ENCODE measurements at places on chromosomes 1 and 21. TPM values are rescaled to one million over a fixed set of nuclear protein-coding genes. Genes with fewer than 3 reads are reported as not detected.

NPR1 gene
- total RNA-seq: 1.6 TPM

RUNX3 gene
- 5.7 TPM for total RNA-seq

FAM177B gene
- not detected for total RNA-seq

ARMH1 gene
- 0.38 TPM for total RNA-seq

TDRKH gene
- total RNA-seq: 5.2 TPM

TP73 gene
- total RNA-seq: 0.75 TPM

ACTN2 gene
- total RNA-seq: not detected

NBPF20 gene
- total RNA-seq: 3.3 TPM

LCE6A gene
- total RNA-seq: not detected

BROX gene
- 19.3 TPM for total RNA-seq

MMEL1 gene
- total RNA-seq: not detected

LCE1A gene
- total RNA-seq: not detected

ADGRL2 gene
- total RNA-seq: 7.8 TPM

OR10J1 gene
- not detected for total RNA-seq

OLFML2B gene
- total RNA-seq: 0.61 TPM

RNF186 gene
- not detected for total RNA-seq

CD34 gene
- not detected for total RNA-seq

CYYR1 gene
- not detected for total RNA-seq

KCNJ15 gene
- total RNA-seq: 0.55 TPM

NVL gene
- 19.9 TPM for total RNA-seq

SESN2 gene
- 8.7 TPM for total RNA-seq

F5 gene
- 0.09 TPM for total RNA-seq
